NCI-H524 (cell line): ENCODE measurements at places on chromosomes 5 and 9.

GRCh38 chr5:165187815-165188214 is 1682.4 kb downstream of the MAT2B start:
- no peak for DNase-seq

DNA sequence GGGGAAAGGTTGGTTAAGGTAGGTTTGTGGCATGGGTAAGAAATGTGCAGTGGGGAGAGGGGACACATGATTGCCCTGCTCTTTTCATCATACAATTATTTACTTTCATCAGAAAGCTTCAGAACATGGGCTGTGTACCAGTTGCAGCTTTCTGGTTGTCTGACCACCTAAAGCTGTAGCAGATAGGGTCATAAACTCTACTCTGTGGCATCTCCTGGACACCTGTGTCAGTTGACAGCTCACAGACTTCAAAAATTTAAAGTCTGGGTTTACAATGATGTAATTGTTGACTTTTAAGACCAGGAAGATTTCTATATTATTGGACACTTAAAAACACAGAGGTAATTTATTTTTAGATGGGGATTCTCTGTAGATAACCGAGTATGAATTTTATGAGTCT is 222.7 kb upstream of the PRR16 start:
- DNase-seq = no peak

- DNase-seq = no peak
Observed at GRCh38 chr5:160083501-160083900, 35.7 kb downstream of the PWWP2A start.

- no peak for DNase-seq
Observed at GRCh38 chr5:124263680-124264491, 482.6 kb downstream of the ZNF608 start.

DNA sequence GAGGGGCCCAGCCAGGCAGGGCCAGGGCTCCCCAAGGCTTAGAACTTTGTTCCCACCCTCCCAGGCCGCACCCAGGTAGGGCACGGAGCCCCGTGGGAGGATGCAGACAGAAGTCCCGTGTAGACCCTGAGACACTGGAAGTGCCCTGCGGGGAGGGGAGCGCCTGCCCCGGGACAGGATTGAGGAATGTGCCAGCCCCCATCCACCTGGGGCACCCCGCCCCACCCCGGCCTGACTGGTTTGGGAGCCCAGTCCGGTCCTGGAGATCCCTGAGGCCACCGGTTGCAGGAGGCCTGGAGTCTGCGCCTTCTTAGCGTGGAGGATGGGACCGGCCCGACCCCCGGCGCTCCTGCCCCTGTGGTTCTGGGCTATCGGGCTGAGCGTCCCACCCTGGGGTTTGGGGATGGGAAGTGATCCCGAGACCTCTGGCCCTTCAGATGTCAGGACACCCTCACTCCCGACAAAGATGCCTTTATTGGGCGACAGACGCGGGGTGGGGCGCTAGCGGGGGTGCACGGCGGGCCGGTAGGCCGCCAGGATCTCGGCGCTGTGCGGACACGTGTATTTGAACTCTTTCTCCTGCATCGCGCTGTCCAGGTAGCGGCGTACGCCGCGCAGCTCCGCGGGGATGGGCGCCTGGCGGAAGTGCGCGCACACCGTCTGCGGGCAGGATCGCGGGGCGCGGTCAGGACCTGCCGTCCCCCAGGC is 2.0 kb downstream of the CLIC3 start:
- no peak for DNase-seq

- DNase-seq = no peak
Observed at GRCh38 chr9:70435948-70436347, 21.5 kb upstream of the KLF9 start.

DNA sequence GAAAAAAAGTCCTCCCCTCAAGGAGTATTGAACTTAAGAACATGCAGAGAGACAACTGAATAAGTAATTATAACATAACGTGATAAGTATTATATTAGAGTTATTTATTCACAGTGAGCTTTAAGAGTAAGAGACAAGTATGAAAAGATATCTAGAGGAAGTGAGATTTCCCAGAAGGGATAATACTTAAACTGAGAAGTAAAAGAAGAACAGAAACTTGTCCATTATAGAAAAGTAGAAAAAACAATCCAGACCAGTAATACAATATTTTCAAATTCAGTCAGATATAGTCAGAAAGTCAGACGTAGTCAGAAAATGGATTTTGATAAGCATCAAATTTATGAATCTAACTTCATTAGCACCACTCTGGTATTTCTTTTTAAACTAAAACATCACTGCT is 613.0 kb upstream of the CCNG1 start:
- DNase-seq = no peak

DNA sequence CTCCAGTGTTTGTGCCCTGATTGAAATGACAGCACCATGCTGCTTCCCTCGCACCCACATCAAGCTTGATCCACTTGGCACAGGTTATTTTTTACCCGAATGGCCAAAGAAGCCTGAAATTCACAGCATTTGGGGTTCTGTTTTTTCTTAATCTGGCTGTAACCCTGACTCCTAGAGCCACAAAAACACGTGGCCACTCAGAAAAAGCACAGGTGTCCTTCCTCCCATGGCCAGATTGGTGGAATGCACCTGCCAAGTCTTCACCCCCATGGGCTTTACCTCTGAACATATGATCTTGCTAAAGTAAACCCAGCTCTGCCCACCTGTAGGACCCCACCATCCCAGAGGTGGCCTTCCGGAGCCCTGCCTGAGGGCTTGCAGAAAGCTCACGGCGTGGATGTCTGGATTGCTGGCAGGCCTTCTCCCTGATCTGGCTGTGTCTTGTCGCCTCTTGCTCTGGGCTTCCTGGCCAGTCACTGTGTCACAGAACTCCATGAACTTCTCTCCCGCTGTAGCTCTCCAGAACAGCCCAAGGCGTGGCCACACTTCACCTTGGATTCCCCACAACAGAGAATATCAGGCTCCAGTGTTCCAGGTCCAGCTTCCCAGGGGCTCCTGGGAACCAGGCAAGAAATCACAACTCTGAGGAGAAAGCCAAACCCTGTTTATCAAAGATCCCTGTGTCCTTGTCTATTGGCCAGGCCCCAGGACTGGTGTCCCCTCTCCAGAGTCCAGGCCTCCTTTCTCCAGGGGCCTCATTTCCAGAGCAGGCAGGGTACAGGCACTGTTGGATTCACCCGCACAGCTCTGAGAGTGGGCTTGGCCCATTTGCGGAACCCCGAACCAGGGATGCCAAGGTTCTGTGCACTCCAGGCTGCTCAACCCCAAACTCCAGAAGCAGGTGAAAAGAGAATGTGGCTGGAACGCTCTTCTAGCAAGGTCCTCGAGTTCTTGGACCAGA is 272.5 kb downstream of the SYK start:
- no peak for DNase-seq
